CD4-positive, alpha-beta memory T cell (primary cell): ENCODE measurements at places on chromosomes 6 and 20.

- no peak for DNase-seq
Observed at GRCh38 chr6:34468378-34468892, 2.6 kb downstream of the PACSIN1 start.

DNA sequence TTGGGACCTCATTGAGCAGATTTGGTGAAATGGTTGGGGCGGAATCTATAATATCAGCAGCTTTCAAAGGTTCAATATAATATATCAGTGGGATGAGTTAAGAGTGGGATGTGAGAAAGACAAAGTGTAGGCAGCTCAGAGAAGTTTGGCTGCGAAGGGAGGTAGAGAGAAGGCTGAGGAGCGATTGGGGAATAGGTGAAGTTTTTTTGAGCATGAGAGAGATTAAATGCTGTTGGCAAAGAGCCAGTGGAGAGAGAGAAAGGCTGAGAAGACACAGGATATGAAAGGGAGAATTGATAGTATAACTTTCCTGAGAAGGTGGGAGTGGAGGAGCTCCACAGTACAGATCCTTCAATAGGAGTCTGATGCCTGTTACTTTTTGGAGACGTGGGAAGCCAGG is 12.1 kb upstream of the SERINC3 start:
- no peak for DNase-seq

DNA sequence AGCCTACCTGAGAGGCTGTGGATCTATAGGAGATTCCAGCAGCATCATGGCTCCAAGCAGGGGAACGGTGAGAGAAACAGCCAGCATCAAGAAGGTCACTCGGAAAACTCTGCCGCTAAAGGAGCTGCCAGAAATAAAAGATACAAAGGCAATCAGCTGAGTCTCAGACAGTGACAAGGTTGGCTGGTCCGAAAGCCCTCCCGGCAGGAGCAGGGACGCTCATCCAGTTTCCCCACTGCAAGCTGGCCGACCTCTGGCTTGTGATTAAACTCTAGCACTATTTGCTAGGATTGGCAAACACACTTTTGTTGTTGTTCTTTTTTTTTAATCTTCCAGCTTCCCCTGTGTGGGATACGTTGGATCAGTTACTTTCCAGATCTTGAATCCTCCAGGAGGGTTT is 8.7 kb downstream of the APMAP start:
- no peak for DNase-seq

DNA sequence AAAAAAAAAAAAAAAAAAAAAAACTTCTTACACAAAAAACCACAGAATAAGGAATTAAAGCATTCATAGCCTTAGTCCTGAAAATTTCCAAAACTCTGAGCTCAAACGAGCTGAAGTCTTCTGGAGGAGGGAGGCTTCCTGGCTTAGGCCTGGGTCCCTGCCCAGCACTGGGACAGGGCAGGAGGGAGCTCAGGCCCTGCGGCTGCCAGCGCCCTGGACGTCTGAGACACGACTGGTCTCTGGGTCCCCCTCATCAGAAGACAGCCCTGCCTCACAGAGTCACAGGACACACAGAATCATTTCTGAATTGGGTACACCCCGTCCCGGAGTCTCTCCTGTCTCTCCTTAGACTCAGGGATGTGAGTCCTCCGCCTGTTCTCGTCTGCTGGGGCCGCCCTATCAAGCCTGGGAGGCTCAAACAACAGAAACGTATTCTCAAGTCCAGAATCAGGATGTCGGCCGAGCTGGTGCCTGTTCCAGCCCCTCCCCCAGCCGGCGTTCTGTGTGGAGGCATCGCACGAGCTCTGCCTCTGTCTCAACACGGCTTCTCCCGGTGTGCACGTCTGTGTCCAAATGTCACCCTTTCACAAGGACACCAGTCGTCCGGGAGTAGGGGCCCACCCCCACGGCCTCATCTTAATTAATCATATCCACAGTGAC is 39.4 kb downstream of the ZBTB46 start:
- no peak for DNase-seq

GRCh38 chr6:106273087-106273486 is 52.5 kb downstream of the ATG5 start:
- no peak for DNase-seq

GRCh38 chr6:105021399-105021798 is 64.5 kb downstream of the LIN28B start:
- no peak for DNase-seq

DNA sequence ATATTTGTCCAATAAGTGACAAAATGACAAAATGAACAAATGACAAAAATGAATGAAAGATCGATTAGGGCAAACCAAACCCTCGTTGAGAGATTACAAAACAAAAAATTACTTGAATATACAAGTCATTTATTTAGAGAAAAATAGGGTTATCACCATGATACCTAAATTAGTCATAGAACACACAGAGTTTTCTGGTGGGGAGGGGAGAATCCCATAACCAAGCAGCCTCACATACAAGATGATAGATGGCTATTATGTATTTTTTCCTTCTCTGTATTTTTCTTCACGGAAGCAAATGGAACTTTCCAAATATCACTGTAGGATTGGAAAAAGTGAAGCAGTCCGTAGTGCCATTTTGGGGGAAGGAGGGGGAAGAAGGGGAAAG is 28.5 kb upstream of the BMP6 start:
- DNase-seq: no peak

DNA sequence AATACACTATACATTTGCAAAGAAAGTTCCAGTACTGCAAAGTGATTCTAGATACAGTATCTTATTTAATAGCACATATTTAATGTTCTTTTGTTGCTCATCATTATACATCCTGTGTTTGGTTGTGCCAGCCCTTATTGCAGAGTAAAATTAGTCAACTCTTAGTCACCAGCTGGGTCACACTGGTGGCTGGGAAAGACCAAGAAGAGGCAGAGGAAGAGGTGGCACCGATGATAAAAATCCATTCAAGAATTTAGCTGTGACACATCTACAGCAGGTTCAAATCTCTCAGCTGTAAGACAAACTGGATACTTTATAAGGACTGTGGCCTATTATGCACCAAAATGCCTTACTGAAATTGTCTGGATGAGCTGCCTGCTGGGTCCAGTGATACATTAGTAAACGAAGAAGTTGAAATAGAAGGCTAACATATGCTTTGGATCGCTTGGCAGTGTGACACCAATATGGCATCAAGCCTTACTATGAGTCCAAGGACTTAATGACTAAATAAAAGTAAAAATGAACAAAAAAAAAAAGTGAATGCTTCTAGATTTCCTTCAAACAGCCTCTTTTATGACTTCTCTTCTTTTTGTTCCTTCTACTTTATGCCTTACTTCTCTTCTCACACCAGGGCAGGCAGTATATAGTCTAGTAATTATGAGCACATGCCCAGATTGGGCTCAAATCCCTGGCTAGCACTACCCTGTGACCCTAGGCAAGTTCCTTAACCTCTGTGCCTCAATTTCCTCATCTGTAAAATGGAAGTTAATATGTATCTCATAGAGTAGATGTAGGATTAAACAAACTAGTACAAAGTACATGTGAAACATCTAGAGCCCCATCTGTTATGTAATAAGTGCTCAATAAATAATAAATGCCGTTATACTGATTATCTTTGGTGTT is 29.4 kb upstream of the RNF8 start:
- no peak for DNase-seq

DNA sequence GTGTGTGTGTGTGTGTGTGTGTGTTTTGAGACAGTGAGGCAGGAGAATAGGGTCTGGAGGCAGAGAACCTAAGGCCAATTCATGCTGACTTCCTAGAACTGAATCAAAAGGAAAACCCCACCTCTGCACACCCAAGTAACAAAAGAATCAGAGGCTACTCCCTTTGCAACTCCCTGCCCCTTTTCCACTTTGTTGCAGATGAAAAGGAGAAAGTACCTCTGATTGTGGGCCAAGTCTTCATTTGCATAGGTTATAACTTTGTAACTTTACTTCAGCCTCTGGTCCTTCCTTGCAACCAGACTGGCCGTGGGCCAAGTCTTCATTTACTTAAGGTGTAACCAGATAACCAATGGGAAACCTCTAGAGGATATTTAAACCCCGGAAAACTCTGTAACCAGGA is 168.8 kb downstream of the EYA2 start:
- DNase-seq: no peak

GRCh38 chr6:89204096-89204495 is 13.1 kb downstream of the GABRR1 start:
- DNase-seq: no peak

DNA sequence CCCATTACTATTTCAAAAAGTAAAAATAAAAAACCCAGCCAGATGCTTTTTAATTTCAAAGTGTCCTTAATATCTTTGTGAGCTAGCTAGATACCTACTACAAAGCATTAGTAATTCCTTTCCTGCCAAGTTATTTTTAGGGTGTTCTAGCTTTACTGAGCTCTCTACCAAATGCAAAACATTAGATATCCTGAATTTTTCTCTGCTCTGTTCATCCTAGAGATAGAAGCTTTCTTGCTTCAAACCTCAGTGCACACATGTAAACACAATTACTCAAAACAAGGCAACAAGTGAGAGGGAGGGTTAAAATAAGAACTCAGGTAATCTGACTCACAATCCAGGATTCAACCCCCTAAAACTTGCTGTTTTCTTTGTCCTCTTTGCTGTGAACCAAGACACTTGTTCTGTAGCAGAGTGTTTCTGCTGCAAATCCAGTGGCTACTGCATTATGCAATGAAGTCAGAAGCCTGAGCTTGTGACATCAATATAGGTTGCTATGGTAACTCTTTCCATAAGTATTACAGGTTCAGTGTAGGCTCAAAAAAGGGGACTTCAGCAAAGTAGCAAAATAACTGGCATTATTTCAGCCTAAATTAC is 72.6 kb upstream of the STXBP5 start:
- DNase-seq: no peak

GRCh38 chr6:87396595-87397392 is 11.0 kb upstream of the CFAP206 start:
- no peak for DNase-seq

GRCh38 chr6:156776470-156776839 is 723 bp upstream of the ARID1B start:
- DNase-seq: no peak

DNA sequence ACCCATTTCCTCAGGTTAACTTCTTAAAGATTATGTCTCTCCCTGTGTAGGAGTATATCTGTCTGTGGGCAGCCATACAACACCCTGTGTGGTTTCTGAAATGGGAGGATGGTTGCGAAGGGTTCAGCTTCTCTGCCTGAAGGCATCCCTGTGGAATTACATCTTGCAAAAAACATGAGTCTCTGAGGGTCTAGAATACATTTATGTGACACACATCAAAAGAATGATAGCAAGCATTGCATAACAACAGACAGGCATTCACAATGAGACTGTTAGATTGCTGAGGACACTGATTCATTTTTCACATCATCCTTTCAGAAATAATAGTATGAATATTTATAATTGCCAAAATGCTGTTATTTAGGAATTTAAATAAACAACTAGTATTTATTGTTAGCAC is 670.9 kb downstream of the HTR1B start:
- DNase-seq: no peak

DNA sequence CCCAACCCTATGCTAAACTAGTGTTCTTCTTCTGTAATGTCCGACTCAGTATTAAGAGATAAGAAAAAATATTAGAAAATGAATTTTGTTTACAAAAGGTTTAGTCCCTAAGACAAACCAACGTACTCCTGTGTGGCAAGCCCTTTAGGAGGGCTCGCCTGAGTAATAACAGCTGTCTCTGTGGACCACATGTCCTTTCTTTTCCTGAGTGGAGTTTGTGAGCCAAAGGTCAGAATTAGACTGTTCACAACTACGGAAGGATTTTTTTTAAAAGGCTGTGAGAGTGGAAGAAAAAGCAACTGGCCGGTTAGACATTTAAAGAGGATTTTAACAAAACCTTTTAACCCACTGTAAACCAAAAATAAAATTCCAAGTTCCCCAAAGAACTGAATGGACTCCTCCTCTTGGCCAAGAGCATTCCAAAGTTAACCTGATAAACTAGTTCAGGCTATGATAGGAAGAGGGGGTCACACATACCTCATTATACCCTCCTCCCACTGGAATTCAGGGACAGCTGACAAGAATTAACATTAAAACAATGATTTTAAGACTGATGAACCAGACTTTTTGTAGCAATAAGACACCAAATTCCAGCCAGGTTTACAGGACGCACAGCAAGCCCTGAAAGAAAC is 43.5 kb downstream of the FAM184A start:
- no peak for DNase-seq

DNA sequence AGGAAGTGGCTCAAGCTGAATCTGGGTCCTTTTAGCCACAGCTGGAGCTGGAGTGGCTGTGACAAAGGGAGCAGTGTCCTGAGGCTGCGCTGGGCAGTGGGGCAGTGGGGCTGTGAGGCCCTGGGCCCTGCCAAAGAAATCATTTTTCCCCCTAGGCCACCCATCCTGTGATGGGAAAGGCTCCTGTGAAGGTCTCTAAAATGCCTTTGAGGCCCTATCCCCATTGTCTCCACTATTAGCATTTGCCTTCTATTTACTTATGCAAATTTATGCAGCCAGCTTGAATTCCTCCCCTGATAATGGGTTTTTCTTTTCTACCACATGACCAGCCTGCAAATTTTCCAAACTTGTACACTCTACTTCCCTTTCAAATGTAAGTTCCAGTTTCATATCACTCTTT is 539.2 kb downstream of the MEI4 start:
- DNase-seq: no peak

GRCh38 chr6:159360306-159360705 is 191.1 kb downstream of the FNDC1 start:
- DNase-seq: no peak

- no peak for DNase-seq
Observed at GRCh38 chr6:106257195-106257594, 68.4 kb downstream of the ATG5 start.

DNA sequence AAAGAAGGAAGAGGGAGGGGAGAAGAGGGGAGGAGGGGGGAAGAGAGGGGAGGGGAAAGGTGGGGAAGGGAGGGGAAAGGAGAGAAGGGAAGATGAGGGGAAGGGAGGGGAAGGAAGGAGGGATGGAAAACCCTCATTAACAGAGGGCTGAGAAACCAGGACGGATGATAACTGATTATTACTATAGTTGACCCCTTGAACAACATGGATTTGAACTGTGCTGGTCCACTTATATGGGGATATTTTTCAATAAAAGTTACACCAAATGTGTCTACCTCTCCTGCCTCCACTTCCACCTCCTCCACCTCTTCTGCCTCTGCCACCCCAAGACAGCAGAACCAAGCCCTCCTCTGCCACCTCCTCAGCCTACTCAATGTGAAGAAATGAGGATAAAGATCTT is 184.1 kb upstream of the ARID1B start:
- DNase-seq: no peak

GRCh38 chr6:149501768-149502167 is 17.0 kb upstream of the ZC3H12D start:
- no peak for DNase-seq

GRCh38 chr6:170449835-170450753 is 103.0 kb downstream of the PSMB1 start:
- DNase-seq: no peak

DNA sequence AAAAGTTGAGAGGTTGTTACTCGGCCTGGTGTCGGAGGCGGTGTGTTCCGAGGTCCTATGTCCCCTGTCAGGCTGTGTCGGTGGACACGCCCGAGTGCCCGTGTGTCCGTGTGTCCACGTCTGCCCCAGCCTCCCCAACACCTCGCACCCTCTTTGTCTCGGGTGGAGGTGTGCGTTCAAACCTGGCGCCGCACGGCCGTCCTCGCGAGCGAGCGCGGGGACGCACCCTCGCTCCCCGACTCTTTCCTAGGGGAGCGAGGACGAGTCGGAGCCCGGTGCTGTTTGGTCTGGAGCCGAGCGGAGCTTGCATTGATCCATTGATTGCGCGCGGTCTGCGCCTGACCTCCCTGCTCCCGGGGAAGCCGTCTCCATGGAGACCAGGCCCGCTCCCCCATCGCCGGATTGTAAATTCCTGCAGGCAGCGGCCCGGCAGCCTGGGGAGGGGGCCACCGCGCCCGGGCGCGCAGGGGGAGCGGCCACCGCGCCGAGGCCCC is 411 bp upstream of the SCUBE3 start:
- no peak for DNase-seq

GRCh38 chr6:42140032-42140431 is 2.4 kb downstream of the C6orf132 start:
- no peak for DNase-seq
